ENCODE measurements at places on chromosomes 2 and 18.

DNA sequence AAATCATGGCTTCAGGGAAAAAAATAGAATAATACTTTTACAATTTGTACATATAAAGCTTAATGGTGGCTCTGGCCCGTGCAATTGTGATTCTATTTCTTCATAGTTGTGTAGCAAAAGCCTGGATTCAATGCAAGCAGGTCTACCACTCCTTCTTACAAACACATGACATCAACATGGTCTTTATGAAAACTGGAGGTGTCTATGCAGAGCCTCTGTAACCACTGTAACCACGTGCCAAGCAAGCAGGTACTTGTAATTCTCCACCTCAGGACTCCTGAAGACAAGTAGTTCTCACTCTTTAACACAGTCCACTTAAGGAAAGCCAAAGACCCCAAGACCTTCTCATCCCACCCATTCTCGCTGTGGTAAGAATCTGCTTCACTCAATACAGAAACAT lies 62.6 kb downstream of the METTL4 start:
- DNase-seq = no peak

- peak; percentile 67 for DNase-seq
These were observed 286.9 kb downstream of the TMX3 start for GRCh38 chr18:68427951-68428401.

DNA sequence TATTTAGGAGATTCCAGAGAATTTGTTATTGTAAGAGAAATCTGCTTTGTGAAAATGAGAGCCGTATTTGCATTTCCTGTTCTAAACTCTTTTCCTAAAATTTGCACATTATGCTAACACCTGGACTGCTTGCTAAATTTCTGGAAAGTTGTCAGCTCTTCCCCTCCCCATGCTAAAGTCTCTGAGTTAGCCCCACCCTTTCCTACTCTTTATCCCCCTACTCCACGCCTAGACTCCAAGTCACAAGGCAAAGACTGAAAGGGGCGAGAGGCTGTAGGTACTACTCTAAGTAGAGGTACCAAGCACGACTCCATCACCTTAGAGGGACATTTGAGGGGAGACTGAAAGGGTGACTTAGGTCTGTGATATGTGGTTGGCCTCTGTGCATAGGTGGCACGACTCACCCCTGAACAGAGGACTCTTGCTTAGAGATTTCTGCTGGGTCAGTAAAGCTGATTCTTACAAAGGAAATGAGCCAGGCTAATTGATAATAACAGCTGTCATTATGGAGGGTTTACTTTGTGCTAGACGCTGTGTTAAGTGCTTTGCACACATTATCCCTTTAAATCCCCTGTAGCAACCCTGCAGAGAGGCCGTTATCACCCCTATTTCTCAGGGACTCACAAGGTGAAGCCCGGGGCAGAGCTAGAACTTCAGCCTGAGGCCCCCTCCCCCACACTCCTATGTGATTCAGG lies 373.5 kb downstream of the EN1 start:
- no peak for DNase-seq

DNA sequence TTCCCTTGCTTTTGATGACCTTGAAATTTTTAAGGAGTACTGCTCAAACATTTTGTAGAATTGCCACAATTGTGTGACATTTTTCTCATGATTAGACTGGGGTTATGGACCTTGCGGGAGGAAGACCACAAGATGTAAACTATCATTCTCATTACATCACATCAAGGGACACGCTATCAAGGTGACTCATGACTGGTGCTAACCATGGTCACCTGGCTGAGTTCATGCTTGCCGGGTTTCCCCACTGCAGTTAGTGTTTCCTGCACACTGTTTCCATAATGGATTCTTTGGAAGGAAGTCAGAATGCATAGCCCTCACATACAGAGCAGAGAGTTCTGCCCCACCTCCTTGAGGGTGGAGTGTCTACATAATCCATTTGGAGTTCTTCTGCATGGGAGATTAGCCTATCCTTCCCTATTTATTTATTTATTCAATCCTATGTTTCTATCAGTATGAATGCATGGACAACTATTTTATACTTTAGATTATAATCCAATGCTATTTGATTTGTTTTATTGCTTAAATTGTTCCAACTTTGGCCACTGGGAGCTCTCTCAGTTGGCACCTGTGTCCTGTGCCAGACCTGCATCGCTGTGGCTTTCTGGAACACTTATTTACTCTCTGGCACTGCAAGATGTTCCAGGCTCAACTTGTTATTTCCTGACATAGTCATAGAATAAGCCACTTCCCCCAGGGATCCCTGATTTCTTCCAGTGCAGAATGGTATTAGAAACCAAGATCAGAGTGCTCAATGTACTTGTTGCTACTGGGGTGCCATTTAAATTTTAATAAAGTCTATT lies 6.0 kb downstream of the MC2R start:
- DNase-seq = no peak

DNA sequence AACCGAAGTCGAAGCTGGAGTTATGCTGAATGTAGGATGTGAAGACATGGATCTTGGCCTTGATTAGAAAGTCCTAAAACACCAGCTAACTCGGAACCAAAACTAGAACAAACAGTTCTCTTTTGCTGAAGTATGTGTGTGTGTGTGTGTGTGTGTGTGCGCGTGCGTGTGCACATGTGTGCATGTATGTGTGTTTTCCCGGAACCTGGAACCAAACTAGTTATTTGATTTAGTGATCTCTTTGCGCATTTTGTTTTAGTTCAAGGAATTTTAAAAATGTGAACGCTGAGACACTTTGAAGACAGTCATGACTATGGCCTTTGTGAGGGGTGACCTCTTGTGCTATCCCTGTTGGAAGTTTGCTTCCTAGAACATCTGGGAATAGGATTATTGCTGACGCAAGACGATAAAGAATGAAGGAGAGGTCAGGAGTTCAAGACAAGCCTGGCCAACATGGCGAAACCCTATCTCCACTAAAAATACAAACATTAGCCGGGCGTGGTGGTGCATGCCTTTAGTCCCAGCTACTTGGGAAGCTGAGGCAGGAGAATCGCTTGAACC lies 23.8 kb downstream of the FHL2 start:
- DNase-seq = peak; percentile 76

GRCh38 chr2:159960414-159960813 lies 102.0 kb downstream of the PLA2R1 start:
- DNase-seq = peak; percentile 58

DNA sequence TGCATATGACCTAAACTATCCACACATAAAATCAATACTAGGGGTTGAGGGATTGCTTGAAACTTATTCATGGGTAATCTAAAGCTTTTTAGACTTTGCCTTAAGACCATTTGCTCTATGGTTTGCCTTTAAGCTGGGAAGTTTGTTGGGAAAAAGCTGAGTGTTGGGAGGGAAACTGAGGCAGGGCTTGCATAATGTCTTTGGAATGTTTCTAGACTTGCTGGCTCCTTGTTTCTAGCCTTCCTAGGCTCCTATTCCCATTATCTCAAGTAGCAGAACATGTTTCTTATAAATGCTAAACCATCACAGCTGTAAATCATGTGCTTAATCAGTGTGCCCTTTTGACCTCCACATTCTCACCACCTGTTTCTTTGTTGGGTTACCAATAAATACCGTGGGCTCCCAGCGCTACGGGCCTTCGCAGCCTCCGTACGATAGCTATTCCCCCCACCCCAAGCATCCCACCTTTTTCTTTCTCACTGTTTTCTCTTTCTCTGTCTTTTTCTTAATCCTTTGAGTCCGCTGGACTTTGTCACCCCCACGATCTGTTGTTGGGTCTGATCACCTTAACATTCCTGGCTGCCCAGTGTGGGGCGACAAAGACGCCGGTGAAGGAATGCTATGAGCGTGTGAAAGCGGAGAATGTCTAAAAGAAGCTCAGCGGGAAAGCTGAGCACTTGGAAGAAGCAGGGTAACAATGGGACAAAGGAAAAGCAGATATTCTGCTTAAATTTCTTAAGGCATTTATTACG lies 49.4 kb upstream of the CWC22 start:
- no peak for DNase-seq

DNA sequence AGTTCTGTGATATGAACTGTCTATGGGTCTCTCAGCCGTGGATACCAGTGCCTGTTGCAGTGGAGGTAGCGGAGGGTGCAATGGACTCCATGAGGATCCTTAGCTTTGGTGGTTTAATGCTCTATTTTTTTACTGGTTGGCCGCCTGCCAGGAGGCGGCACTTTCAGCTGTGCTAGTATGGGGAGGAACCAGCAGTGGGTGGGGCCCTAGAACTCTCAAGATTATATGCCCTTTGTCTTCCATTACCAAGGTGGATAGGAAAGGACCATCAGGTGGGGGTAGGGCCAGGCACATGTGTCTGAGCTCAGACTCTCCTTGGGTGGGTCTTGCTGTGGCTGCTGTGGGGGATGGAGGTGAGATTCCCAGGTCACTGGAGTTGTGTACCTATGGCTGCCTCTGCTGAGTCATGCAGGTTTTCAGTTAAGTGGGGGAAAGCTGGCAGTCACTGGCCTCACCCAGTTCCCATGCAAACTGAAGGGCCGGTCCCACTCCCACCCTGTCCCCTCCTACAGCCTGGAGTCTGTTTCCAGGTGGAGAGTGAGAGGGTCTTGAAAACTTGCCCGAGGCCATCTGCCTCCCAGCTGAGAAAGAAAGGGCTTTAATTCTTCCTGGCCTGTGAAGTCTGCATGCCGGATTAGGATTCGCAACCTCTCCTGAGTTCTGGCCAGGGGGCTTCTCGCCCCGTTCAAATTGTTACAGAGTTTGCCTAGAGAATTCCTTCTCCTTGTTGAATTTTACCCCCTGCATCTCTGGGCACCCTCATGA lies 14.5 kb downstream of the KCNS3 start:
- DNase-seq = no peak

DNA sequence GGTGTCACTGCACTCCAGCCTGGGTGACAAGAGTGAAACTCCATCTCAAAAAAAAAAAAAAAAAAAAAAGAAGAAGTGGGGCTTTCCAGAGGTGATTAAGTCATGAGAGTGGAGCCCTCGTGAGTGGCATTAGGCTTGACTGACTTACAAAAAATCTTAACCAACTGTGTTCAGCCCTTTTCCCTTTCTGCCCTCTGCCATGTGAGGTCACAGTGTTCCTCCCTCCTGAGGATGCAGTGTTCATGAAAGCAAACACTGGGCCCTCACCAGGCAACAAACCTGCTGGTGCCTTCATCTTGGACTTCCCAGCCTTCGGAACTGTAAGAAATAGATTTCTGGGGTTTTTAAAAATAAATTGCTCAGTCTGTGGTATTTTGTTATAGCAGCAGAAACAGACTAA lies 37.0 kb upstream of the METTL21A start:
- DNase-seq = no peak

DNA sequence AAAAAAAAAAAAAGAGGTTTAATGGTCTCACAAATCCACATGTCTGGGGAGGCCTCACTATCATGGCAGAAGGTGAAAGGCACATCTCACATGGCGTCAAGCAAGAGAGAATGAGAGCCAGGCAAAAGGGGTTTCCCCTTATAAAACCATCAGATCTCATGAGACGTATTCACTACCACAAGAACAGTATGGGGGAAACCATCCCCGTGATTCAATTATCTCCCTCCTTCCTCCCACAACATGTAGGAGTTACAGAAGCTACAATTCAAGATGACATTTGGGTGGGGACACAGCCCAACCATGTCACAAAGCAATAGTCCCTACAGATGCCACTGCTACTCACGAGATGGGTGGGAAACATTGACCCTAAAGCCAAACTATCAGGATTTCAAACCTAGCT lies 392.7 kb upstream of the ID2 start:
- DNase-seq = no peak

DNA sequence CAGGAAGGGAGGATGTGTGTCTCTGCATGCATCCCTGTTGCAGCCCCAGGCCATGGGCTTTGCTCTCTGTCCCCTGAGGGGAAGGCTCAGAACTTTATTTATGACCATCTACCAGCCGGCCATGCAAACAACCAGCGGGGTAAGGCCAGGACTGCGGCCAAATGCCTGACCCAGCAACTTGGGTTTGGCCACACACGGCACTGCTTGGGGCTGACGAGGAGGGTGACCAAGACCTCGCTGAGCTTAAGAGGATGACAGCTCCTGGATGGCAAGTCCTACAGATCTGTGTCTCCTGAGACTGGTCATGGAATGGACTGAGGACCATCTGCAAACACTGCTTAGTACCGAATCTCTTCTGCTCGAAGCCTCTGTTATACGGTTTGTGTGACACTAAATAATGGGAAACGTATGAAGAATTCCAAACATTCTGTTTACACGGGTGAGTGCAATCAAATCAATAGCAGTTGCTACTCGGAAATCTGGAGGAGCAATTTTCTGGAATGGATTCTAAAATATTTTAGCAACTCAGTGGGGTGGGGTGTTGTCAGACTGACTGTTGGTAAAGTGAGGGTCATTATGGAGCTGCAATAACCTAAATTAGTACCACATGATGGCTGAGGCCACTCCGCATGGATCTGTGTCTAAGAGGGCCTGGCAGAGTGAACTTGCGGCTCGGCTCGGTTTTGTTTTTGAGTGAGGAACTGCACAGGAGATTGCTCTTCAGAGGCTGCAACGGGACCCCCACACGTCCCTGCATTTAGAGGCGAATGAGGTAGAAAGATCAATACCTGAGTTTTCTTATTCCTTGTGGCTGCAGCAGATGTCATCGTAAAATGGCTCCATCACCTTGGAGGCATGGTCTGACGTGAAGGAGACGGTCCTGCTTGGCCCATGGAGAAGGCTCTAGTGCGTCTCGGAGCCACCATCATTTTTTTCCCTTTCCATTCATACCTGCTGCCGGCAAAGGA lies 26.6 kb downstream of the TMEM18 start:
- peak; percentile 70 for DNase-seq

DNA sequence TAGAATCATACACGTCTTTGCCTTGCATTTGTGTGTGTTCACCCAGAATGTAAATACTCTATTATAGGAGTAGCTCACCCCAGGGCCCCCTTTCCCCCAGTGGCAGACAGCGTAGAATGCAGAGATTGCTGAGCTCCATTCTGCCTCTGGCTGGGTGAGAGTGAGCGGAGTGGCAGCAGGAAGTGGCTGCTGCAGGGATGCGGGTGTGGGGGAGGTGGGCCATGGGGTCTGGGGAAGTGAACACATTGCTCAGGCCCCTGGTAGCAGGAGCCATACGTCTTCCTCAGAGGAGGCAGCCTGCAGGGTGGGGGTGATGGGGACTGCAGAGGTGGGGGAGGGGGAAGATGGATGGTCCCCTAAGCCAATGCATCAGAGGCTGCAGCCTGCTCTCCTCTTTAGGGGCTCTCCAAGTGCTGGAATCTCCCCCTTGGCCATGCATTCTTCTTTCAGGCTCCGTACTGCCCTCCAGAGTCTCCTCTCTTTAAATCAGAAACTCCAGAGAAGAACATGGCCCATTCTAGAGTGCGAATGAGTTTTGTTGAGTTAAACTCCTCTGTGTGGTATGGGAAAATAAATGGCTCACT lies 72.2 kb downstream of the CELF4 start:
- no peak for DNase-seq

DNA sequence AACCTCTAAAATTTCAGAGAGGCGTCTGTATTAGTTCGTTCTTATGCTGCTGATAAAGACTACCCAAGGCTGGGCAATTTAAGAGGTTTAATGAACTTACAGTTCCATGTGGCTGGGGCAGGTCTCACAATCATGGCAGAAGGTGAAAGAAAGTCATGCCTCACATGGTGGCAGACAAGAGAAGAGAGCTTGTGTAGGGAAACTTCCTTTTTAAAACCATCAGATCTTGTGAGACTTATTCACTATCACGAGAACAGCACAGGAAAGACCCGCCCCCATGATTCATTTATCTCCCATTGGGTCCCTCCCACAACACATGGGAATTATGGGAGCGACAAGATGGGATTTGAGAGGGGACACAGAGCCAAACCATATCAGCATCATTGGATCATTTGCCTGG lies 183.2 kb upstream of the SIX2 start:
- no peak for DNase-seq

- DNase-seq = no peak
These were observed 80.7 kb downstream of the LYPD1 start for GRCh38 chr2:132589111-132589830.

Measured in BJ (cell line).